Left ventricle myocardium inferior (tissue), 1 donor: ENCODE measurements at places on chromosomes 3 and 15.
A peak's percentile ranks its signal among the peaks of the same experiment; 100 is the strongest.

- peaks cover 86% of the 10 kb centered on the region for H3K27me3 ChIP-seq
- H3K4me3 ChIP-seq, result no peak overlapping the region
- no peaks in the 10 kb centered on the region for H3K36me3 ChIP-seq
- peaks cover 7% of the 10 kb centered on the region for H3K4me1 ChIP-seq
Measured at GRCh38 chr3:127216415-127217261, 23.7 kb downstream of the PRR23E start.

DNA sequence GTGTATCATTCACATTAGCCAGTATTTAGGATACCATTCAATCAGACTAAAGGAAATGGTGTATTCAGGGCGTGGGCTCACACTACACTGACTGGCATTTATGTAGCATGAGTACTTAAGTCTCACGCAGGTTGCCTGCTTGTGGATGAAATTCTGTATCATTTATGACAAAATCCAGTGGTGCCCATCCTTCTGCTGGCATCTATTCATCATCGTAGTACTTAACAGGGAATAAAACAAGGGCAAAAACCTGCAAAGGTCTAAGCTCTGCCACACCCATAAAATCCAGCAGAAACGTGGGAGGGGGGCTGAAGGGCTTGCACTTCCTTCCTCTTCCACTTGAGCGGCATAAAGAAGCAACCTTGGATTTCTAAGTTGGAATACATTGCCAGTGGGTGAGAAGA lies 2.7 kb downstream of the GAP43 start:
- H3K36me3 ChIP-seq, result no peaks in the 10 kb centered on the region
- peaks cover 64% of the 10 kb centered on the region for H3K27me3 ChIP-seq
- DNase-seq, result no peak
- no peak overlapping the region for H3K27ac ChIP-seq
- peaks cover 11% of the 10 kb centered on the region for H3K4me1 ChIP-seq

GRCh38 chr15:62866366-62866765 lies 176.2 kb upstream of the TPM1 start:
- H3K27me3 ChIP-seq, result no peaks in the 10 kb centered on the region
- no peak for DNase-seq
- no peaks in the 10 kb centered on the region for H3K4me1 ChIP-seq
- no peak overlapping the region for H3K27ac ChIP-seq

- no peaks in the 10 kb centered on the region for H3K36me3 ChIP-seq
- H3K4me1 ChIP-seq, result no peaks in the 10 kb centered on the region
- H3K27me3 ChIP-seq, result no peaks in the 10 kb centered on the region
- no peak overlapping the region for H3K27ac ChIP-seq
- no peak for DNase-seq
- no peak overlapping the region for H3K4me3 ChIP-seq
Measured at GRCh38 chr3:60337421-60337820, 913.8 kb downstream of the FHIT start.

DNA sequence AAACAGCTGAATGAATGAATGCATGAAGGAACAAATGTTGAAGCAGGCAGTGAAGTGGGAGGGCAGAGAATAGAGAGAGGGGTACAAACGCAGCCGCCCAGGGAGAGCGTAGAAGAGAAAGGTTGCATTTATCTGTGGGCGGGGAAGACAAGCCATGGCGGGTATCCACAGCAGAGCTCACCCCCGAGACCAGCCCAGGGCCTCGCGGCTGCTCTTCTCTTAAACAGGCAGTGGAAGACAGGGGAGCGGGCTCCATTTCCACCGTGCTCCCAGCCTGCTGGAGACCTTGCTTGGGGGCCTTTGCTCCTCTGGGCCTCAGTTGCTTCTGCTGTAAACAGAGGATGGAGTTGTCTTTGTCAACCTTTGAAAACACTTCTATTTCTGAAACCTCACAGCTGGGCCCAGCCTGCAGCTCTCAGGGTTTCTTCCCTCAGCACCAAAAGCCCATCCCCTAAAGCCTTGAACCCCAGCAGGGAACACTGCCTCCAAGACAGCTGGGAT lies 259.5 kb downstream of the UACA start:
- peak overlapping the region; percentile 9 for H3K27ac ChIP-seq
- no peak overlapping the region for H3K4me3 ChIP-seq
- no peaks in the 10 kb centered on the region for H3K36me3 ChIP-seq
- H3K27me3 ChIP-seq, result no peaks in the 10 kb centered on the region
- no peak for DNase-seq
- H3K4me1 ChIP-seq, result peaks cover 30% of the 10 kb centered on the region

DNA sequence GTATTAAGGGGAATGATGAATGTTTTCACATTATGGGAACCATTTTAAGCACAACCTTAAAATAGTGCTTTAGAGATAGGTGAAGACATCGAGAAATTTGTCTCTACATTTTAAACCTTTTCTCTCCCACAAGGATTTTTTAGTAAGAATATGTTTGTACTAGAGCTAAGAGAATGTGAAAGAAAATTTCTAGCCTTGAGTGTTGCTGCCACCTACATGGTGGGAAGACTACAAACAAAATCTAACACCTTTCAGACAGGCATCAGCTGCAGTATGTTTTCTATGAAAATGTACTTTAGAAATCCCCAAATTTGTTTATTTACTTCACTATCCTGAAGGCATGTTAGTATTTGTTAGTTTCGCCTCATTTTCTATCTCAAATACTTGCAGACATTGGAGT lies 247.4 kb downstream of the WDR72 start:
- no peak overlapping the region for H3K27ac ChIP-seq
- no peak overlapping the region for H3K4me3 ChIP-seq
- H3K4me1 ChIP-seq, result no peaks in the 10 kb centered on the region
- no peak for DNase-seq
- H3K27me3 ChIP-seq, result peaks cover 4% of the 10 kb centered on the region
- no peaks in the 10 kb centered on the region for H3K36me3 ChIP-seq

DNA sequence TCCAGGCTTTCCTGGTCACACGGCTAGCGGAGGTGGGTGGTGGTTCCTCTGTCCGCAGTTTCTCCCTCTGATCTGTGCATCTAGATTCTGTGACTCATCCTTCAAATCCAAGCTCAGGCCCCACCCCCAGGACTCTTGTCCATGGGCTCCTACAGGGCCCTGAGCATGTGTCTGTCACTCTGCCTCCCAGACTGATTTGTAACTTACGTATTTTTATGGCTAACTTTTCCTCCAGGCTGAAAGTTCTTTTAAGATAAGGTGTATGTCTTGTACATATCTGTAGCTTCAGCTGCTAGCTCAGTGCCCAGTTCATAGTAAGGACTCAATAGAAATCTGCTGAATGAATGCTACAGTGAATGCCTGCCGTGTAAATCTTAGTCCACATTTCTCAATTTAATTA lies 8.0 kb downstream of the ESYT3 start:
- no peaks in the 10 kb centered on the region for H3K27me3 ChIP-seq
- no peak overlapping the region for H3K27ac ChIP-seq
- H3K4me1 ChIP-seq, result peaks cover 11% of the 10 kb centered on the region
- no peaks in the 10 kb centered on the region for H3K36me3 ChIP-seq

- H3K4me3 ChIP-seq, result no peak overlapping the region
- H3K27ac ChIP-seq, result no peak overlapping the region
- no peaks in the 10 kb centered on the region for H3K4me1 ChIP-seq
- H3K27me3 ChIP-seq, result no peaks in the 10 kb centered on the region
Measured at GRCh38 chr3:131053043-131053859, 26.6 kb downstream of the NEK11 start.

DNA sequence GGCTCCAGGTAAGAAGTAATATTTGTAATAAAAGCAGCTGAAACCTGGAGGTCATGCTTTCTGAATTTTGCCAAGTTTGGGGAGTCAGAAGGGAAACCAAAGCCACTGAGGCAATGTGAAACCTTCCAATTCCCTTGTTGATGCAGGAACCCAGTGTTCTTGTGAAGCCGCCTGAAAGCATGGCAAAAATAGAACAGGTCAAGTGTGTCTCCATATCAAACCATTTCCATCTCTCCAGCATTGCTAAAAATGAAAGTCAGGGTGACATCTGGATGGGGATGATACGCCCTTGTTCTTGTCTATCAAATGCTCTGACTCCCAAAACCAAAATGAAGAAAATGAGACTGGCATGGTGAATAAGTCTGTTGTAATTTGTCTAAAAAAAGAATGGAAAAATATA lies 362.5 kb downstream of the VPS13C start:
- peaks cover 14% of the 10 kb centered on the region for H3K27me3 ChIP-seq
- H3K27ac ChIP-seq, result no peak overlapping the region
- no peaks in the 10 kb centered on the region for H3K36me3 ChIP-seq
- H3K4me3 ChIP-seq, result no peak overlapping the region
